ENCODE measurements at places on chromosomes 2 and 18.
A peak's percentile ranks its signal among the peaks of the same experiment; 100 is the strongest.

- DNase-seq: no peak
These were observed 2.8 kb downstream of the NOL4 start for GRCh38 chr18:34221971-34222306.

DNA sequence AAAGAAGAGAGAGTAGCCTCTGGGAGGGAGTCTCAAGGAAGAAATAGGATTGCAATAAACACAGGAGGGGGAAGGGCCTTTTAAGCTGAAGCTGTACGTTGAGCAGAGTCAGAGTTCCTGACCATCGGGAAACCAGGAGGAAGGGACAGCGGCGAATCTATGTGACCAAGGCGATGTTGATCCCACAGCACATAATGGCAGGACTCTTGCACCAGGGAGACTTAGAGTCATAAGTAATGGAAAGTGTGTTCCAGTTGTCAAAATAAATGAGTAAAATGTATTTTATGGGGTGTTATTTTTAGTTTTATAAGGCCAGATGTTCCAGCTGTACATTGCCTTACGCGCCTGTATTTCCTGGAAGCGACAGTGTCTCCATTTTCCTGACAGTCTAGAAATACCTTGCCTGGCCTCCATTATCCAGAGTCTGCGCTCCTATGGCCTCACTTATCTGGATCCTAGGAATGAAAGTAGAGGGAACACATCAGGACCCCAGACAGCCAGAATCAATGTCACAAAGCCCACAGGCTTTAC, 152.8 kb upstream of the COPS8 start:
- DNase-seq: no peak

DNA sequence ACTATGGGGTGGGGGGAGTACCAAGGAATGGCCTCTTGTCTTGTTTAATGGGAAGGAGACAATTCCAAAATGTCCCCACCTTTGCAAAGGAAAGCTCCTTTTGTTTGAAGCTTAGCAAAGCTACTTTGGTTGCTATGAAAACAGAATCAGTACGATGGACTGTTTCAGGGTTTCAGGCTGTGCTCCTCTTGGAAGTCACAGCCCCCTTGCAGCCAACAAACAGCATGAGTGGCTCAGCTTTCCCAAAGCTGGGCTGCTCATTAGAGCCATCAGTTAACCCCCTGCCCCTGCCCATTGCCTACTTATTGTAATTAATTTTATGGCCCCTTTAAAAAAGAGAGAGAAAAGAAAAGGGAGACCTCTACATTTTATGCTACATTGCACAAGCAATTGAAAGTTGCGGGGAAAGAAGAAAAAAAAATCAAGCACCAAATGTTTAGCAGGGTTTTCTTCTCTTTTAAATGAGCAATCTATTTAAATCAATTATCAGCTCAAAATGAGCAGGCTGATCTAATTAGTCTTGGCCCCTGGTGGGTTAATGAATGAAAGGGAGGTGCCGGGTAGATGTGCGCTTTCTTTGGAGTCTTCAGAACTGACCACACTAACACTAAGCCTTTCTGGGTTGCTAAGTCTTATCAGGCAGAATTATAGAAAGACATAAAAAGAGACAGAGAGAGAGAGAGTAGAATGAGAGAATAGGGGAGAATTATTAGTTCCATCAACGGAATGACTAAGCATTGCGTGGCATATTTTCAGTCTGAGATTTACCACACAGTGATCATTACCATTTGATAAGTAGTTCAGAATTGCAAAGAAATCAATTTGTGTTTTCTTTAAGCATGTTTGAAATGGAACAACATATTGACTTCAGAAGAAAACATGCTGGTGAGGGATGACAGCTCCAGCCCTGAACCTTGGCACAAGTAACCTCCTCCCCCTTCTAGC, 284.9 kb downstream of the INSIG2 start:
- DNase-seq: no peak

DNA sequence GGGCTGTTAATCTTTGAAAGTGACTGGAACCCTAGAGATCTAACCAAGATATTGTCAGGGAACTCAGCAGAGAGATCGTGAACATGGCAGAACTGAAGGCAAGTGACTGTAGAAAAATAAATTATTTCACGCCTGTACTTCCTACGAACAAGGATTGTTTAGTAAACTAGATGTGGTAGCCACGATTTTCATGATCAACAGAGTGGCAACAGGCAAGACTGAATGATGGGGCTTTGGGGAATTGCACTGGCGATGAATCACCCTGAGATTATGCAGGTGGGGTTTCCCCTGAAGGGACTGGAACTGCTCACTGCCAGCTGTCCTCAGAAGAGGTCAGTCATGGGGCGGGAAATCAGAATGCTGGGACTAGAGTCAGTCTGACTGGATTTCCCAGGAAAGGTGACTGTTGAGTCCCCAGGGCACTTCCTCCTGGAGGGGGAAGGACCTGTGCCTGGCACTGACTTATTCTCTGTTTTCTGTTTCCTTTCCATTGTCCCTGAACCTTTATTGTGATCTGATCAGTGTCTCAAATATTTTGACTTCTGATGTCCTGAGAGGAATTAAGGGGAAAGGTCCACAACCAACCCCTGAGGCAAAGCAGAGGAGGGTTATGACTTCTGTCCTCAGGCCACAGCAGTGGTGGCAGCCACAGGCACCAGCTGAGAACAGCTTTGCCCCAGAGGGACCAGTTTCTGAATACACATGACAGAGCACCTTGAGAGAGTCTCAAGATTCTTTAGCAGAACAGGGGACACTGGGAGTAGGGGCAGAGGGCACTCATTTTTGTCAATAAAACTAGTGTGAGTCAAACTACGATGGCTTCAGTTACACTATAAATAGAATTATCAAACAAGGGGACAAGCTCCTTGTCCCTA, 70.0 kb downstream of the NAB1 start:
- peak; percentile 84 for DNase-seq

- DNase-seq: no peak
These were observed 154.6 kb downstream of the ZNF516 start for GRCh38 chr18:76340410-76340809.

GRCh38 chr18:53797998-53798495, 426.4 kb downstream of the MBD2 start:
- no peak for DNase-seq

- peak; percentile 67 for DNase-seq
These were observed 103.5 kb upstream of the MAP3K20 start for GRCh38 chr2:172972005-172972619.
